Vagina (tissue), 2 donors: ENCODE measurements at places on chromosomes 13 and 19.

DNA sequence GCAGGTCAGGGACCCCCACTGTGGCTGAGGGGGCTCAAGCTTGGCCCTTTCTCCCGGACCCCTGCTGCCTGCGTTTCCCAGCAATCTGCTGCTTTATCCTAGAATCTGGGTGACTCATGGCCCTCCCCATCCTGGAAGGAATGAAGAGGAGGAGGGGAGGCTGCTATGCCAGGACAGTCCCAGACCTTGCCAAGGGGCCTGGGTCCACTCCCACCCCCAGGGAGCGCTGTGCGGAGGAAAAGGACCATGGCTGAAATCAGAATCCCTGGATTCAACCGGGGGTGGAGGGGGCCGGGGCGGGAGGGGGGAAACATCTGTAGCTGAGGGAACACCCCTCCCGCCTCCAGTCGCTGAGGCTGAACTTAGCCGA, 20.5 kb downstream of the ZNF114 start:
- DNase-seq = no peak

- DNase-seq = no peak
These were observed 312.5 kb downstream of the OLFM4 start for GRCh38 chr13:53341144-53341510.

DNA sequence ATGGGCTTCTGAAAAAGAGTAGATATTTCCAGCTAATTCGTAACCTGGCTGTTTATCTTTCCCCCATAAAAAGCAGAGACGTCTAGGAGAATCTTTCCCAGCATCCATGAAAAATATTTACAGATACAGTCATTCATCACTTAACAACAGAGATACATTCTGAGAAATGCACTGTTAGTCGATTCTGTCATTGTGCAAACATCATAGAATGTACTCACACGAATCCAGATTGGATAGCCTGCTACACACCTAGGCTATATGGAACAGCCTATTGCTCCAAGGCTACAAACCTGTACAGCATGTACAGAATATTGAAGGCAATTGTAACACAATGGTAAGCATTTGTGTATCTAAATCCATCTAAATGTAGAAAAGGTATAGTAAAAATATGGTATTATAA, 530.2 kb upstream of the NBEA start:
- no peak for DNase-seq

- DNase-seq = no peak
These were observed 10.2 kb downstream of the KRI1 start for GRCh38 chr19:10555610-10555973.

GRCh38 chr19:33941133-33941532, 144.5 kb downstream of the KCTD15 start:
- DNase-seq = no peak

- no peak for DNase-seq
These were observed 14.8 kb downstream of the PLEKHJ1 start for GRCh38 chr19:2221250-2221831.

DNA sequence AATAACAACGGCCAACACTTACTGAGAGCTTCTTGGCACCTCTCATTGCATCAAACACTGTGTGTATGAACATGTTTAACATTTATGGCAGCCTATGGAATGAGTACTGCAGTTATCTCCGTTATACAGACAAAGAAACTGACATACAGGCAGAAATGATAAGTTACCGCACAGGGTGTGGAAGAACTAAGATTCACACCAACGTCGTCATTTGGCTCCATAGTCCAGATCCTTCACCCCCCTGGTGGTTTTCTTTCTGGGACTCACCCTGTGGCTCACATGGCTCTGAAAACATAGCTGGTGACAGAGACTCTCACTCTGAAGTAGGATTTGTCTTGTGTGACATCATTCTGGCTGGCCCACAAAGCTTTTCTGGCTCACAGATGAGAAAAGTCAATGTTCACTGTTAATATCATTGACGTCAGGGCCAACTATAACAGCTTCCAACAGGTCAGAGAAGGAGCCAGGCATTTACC, 230.1 kb downstream of the DLEU7 start:
- DNase-seq = no peak

- DNase-seq = no peak
These were observed 247.3 kb downstream of the GGACT start for GRCh38 chr13:100341327-100341726.

GRCh38 chr19:27909185-27909840, 1303.6 kb downstream of the UQCRFS1 start:
- DNase-seq = no peak

DNA sequence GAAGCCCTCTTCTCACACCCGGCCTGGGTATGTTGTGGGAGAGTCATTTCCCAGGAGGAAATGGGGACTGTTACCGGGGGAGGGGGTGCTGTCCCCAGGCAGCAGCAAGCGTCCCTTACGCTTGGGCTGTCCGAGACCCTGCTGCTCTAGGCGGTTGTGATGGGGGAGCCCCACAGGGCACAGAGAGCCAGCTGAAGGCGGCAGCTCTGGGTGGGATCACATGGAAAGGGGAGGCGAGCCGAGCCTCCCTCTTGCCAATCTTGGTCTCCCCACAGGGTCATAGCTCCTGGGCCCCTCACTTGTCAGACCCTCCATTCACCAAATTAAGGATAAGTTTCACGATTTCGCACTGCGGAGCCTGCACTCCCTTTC, 22.0 kb downstream of the EPN1 start:
- DNase-seq = no peak

GRCh38 chr19:14089662-14090508, 666 bp downstream of the SAMD1 start:
- DNase-seq = no peak

DNA sequence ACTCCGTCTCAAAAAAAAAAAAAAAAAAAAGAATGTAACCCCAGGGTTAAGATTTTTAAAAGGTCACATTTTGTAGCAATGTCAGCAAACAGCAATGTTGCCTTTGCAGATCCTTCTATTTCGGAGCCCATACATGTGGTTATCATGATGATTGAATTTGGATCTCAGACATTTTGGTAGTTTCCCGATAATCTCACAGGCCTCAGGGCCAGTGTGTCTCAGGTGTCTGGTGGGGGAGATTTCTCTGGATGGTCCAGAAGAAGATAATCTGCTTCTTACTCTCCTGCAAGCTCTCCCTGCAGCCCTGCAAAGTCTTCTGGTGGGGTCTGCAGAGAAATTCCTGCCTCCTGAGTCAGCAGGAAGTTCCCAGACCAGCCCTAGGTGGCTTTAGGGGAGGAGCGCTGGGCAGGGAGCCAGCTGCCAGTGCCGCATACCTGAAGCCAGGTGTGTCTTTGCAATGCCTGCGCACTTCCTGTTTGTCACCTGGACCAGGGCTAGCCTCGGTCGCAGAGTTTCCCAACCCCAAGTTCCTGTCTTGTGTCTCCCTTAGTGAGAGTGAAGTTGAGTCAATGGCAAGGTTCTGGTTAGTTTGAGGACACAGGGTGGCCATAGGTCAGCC, 1.4 kb downstream of the SH2D3A start:
- DNase-seq = no peak

- no peak for DNase-seq
These were observed 2.9 kb downstream of the SOX1 start for GRCh38 chr13:112069845-112070251.

- DNase-seq = no peak
These were observed 484.2 kb upstream of the SLITRK1 start for GRCh38 chr13:84366506-84366905.

DNA sequence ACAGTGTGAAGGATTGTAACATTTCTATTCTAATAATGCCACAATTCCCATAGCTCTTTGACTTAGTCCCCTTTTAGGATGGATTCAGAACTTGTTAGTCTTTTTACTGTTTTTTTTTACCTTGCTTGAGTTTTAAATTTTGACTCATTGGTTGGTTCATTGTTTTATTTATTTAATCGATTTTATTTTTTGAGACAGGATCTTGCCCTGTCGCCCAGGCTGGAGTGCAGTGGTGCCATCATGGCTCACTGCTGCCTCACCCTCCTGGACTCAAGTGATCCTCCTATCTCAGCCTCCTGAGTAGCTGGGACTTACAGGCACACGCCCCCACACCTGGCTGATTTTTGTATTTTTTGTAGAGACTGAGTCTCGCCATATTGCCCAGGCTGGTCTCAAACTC, 5.1 kb upstream of the RNF113B start:
- no peak for DNase-seq

DNA sequence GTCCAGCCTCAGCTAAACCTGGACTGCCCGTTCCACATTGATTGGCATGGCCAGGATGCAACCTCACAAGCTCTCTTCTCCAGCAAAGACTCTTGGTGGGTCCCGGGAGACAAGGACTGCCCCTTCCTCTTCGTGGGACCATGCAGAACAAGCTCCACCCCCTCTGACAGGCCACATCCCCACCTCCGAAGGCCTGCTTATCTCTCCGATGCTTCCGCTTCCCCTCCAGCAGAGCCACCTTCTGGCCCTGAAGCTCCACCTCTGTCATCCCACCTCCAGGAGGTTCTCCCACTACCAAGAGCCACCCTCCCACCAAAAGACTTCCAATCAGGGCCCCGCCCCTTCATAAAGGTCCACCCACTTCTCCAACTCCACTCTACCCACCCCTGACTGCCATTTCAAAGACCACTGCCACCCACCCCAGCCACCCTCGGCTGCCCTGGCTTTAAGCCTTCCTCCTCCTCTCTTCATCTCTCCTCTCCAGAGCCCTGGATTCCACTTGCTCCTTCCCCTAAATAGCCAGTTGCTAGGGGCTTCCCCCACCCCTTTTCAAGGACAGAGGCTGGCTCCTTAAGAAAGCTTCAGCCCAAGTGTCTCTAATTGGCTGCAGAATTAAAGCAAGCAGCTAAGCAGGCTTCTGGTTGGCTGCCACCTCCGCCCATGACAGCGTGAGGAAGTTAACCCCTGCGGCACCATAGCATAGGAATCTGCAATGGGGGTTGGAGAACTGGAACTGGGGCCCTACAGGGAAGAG, 9.9 kb downstream of the LRFN1 start:
- no peak for DNase-seq

DNA sequence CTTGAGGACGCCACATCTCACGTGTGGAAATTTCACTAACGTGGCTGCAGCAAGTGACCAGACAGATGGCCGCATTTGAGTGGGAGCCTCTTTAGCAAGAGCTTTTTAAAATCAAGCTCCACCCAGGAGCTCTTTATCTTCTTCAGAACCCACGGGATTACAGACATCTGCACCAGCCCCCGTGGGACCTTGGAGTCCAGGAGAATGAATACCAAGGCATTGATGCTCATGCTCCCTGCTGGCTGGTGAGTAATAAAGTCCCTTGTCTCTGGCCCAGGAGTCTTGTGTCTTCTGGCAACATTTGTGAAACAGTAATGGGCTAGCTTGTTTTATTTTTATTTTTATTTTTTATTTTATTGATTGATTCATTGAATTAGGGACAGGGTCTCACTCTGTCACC, 64.4 kb downstream of the TRPM4 start:
- no peak for DNase-seq

DNA sequence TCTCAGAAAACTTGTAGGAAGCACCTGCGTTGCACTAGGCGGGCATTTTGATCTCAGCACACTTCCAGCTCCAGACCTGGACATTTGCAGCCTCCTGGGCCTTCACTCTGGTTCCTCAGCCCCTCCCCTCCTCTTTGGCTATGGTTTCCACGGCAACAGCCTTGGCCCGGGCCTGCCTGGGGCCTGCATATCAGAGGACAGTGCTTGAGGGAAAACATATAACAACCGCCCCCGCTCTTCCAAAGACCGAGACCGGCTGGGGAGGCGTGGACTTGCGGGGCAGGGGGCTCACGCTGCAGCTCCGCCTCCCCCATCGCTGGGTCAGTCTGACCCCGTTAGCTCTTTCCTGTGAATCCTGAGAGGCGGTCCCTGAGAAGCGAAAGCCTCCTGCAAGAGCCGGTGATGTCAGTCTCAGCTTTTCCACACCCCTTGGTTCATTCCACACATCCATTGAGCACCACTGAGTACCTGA, 125.7 kb upstream of the PEG3 start:
- DNase-seq = no peak

GRCh38 chr13:33179463-33179862, 106.1 kb downstream of the STARD13 start:
- no peak for DNase-seq

DNA sequence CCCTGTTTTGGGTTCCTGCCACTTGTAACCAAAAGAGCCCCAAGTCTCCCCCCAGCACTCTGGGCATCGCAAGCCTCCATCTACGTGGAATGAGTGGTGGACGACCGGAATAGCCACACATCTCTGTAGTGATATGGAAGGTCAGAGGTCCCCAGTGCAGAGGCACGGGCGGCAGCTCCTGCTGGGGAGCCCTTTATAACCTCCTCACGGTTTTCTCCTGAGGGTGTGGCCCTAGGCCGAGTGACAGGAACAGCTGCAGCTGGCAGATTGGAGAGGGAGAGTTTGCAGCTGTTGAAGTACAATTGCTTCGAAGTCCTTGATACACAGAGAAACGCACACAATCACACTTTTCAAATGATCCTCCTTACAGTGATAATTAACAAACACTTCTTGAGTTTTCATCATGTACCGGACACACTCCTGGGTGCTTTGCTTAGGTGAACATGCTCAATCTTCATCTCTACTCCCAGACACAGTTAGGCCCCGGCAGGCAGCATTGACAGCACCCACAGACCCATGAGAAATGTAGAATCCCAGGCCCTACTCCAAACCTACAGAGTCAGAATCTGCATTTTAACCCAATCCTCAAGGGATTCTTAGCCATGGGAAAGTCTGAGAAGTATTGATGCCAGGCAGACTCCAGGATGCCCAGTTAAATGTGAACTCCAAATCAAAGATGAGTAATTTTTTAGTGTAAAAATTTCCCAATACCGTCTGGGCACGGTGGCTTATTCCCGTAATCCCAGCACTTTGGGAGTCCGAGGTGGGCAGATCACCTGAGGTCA, 4.9 kb upstream of the ZNF787 start:
- DNase-seq = no peak

DNA sequence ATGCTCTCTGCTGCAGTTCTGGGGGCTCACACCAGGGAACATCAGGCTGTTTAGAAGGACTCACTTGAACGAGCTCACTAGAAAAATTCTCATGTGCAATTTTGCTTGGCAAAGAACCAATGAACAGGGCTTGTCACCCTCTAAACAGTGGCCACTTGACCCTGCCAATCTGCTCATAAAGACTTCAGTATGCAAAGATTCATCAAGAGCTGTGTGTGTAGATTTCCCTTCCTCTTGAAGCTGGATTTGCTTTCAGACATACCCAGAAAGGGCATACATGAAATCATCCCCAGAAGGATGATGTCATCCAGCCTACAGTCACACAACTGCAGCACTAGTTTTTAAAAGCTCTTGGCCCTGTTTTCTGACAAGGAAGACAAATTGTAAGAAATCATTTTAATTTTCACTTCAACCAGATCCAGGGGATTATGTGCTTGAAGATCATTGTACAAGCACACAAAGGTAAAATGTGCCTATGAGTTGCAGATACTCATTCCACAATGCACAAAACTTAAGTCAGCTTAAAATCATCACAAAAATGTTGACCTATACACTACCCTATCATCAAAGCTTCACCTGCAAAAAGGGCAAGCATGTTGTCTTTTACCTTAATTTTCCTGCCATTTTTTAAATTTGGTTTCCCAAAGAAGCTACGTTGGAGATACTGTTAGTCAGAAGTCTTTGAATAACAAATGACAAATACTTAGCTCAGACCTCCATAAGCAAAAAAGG, 5.2 kb upstream of the STK24 start:
- peak; percentile 46 for DNase-seq

DNA sequence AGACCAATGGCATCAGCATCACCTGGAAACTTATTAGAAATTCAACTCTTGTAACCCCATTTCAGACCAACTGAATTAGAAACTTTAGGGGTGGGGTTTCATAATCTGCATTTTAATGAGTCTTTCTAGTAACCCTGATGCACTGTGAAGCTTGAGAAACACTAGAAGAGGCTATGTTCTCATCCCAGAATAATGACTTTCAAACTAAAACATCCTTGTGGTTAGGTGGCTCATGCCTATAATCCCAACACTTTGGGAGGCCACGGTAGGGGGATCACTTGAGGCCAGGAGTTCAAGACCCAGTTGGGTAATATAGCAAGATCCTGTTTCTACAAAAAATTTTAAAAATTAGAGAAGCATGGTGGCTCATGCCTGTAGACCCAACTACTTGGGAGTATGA, 402.4 kb downstream of the DLEU7 start:
- no peak for DNase-seq
